ENCODE measurements at places on chromosomes 4 and X. TPM values are rescaled to one million over a fixed set of nuclear protein-coding genes. Genes with fewer than 3 reads are reported as not detected.

DNA sequence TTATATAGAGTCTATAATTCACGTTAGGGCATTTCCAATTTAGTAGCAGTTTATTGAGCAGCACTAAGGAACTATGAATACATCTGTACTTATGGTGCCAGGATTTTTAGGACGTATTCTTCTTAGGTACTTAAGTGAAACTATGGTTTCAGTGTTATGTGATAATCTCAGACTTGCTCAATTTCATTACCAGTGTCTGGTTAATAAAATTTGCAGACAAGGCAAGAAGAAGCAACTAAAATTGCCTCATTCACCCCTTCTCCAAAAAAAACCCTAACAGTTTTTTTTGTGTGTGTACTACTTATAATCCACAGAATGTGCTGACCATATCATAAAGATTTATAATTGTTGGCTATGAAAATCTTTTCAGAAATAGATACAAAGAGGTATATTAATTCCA is 6.0 kb upstream of the CXCL10 start:
- no peak overlapping the region for H3K4me3 ChIP-seq
- H3K27me3 ChIP-seq = no peaks in the 10 kb centered on the region
- H3K36me3 ChIP-seq = no peaks in the 10 kb centered on the region
- H3K27ac ChIP-seq = no peak overlapping the region
- no peaks in the 10 kb centered on the region for H3K4me1 ChIP-seq
- no peak for DNase-seq

Gene CXCL1
- 0.74 TPM for total RNA-seq

GRCh38 chrX:114006664-114007063 is 577.2 kb upstream of the HTR2C start:
- no peaks in the 10 kb centered on the region for H3K36me3 ChIP-seq
- H3K27me3 ChIP-seq = no peaks in the 10 kb centered on the region
- no peak overlapping the region for H3K4me3 ChIP-seq
- H3K4me1 ChIP-seq = no peaks in the 10 kb centered on the region

Gene HPGD
- 6.5 TPM for total RNA-seq

DNA sequence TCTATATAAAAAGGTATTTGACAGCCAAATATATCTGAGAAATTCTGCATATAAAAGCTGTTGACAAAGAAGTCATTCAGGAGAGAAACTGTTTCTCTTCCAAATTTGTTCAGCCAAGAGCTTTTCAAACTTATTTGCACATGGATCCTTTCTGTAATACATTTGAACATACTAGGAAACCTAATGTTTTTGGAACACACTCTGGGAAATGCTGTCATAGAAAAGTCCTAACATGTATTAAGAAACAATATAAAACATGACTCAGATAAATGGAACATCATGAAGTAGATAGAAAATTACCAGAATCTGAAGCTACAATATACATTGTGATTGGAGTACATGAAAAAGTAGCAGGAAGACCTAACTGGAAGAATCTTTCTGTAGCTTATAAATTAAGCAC is 781.5 kb upstream of the EPHA5 start:
- no peak overlapping the region for H3K4me3 ChIP-seq
- H3K27me3 ChIP-seq = no peaks in the 10 kb centered on the region
- no peak overlapping the region for H3K27ac ChIP-seq
- H3K4me1 ChIP-seq = no peaks in the 10 kb centered on the region

Gene LGI2
- total RNA-seq = 0.05 TPM

GRCh38 chrX:46198858-46199257 is 346.4 kb downstream of the ZNF674 start:
- no peaks in the 10 kb centered on the region for H3K27me3 ChIP-seq
- H3K4me3 ChIP-seq = no peak overlapping the region
- H3K36me3 ChIP-seq = no peaks in the 10 kb centered on the region
- no peak overlapping the region for H3K27ac ChIP-seq
- H3K4me1 ChIP-seq = no peaks in the 10 kb centered on the region
- DNase-seq = no peak

DNA sequence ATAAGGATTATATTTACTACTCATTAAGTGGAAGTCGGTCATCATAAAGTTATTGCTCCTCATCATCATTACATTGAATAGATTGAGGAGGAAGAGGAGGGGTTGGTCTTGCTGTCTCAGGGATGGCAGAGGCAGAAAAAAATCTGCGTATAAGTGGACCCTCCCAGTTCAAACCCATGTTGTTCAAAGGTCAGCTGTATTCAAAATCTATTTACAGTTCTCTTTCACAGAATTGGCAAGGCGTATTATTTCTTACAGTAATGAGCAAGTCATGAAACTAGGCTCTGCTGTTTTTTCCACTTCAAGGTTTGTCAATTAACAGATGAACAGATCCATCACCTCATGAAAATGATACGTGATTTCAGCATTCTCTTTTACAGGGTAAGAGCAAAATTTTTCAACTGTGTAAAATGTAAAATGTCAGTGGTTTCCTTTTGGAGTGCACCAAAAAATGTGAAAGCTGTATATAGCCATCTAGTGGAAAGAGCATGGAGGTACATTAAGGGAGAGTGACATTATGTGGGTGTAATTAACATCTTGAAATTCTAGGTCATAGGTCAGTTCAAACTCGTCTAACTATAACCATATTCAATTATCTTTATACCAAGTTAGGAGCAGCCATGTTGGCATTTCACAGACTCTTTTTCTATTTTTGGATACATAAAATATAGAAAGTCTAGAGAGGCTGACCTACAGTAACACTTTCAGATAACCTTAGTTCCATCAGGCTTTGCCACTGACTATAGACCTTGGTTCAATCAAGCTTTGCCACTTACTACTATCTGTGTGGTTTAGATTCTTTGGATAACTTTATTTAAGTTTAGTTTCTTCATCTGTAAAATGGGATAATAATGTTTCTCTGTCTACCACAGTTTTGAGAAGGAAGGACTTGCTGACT is 30.1 kb downstream of the NEIL3 start:
- H3K4me3 ChIP-seq = no peak overlapping the region
- H3K27ac ChIP-seq = no peak overlapping the region
- no peak for DNase-seq
- no peaks in the 10 kb centered on the region for H3K4me1 ChIP-seq

Measured in prostate gland (tissue), 2 donors.